ENCODE measurements at places on chromosomes 16 and 17.

DNA sequence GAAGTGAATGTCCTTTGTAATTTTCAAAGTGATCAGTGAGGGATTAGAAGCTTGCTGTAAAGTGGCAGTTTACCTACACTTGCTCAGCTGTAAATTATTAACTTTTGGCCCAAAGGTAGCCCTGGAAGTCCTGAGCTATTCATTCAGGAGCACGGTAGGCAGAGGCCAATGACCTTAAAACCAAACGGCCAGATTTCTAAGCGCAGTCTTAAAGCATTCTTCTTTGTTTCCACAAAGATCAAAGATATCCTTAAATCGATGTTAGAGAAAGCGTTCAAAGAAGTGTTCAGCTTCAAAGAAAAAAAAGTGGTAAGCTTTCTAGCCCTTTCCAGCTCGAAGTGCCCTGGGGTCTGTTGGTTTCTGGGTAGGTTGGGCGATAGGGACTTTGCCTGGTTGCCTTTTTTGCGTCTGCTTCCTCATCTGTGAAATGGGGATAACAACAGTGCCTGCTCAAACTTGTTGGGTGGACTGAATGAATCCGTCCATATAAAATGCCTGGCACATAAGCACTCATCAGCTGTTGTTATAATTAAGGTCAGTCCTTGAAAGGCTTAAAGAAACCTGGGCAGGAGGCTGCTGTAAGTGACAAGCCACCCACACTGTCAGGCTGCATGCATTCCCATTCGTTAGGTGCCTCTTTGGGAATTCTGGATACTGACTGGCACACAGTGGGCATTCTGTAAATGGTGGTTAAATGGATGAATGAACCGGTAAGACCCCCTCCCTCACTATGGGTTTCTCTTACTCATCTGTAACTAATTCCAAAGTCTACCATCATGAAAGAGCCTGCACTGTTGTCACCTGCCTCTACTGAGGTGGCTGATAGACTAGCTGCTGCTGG lies 113.2 kb downstream of the PRKCA start:
- DNase-seq = no peak

- DNase-seq = no peak
Measured at GRCh38 chr16:85034591-85035433, 7.2 kb downstream of the KIAA0513 start.

DNA sequence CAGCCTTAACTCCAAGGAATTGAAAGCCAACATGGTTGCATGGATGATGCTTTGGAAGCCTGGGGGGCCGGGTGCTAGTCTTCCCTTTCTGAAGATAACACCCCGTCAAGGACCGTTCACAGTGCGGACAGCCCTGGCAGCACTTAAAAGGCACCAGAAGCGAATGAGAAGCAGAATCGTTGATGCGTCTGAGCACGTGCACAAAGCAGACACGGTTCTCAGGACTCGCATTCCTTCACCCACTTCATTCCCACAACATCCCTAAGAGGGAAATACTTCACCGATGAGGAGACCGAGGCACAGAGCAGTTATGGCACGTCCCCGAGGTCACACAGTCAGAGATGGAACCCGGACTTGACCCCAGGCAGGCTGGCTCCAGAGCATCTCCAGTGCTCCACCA lies 14.2 kb downstream of the TRPV1 start:
- no peak for DNase-seq

DNA sequence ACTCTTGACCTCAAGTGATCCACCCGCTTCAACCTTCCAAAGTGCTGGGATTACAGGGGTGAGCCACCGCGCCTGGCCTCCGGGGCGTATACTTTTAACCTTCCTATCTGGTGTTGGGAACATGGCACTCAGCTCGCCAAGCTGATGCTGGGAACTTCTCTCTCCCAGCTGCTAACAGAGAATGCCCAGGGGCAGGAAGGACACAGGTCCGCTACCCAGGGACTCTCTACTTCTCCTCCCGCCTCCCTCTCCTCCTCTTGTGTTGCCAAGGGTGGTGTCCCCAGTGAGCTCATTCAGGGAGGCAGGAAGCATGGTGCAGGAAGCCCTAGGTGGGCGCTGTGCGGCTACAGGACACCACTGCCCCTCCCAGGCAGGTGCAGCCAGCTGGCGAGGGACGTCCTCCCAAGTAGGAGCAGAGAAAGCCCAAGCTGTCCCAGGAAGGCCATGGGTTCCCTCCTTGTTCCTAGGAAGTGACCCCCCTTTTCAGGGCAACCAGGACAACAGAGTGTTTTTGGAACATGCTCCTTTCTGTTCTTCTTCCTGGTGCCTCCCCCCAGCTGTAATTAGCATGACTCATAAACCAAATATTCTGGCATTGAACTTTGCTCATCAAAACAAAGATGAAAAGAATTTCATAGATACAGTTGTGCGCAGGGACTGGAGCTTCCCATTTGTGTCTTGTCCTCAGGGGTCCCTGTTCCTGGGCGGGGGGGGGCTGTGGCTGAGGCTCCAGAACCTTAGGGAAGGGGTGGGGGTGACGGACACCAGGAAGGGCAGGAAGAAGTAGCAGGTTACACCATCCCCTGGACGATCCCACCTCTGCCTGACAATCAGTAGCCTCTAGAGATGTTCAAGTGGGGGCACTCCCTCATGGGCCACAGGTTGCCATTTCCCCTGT lies 2.7 kb downstream of the C1QTNF1 start:
- DNase-seq = no peak

GRCh38 chr17:57226793-57227192 lies 29.5 kb upstream of the MSI2 start:
- DNase-seq = no peak

DNA sequence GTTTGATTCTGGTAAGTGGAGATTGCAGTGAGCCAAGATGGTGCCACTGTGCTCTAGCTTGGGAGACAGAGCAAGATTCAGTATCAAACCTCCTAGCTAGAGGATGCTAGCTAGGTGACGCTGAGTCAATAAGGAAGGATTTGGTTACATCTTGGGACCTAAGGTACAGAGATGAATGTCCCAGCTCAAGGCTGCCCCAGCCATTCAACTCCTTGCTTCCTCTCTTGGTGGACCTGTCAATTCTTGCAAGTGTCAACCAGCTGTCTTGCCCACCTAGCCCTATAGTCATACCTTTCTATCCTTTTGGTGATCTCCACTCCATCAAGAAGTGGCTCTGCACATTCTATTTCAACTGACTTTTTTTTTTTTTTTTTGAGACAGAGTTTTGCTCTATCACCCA lies 1.4 kb upstream of the MILR1 start:
- DNase-seq = no peak

GRCh38 chr16:53034306-53034705 lies 18.4 kb downstream of the CHD9NB start:
- no peak for DNase-seq

- no peak for DNase-seq
Measured at GRCh38 chr17:50770346-50770745, 3.0 kb upstream of the ANKRD40CL start.

DNA sequence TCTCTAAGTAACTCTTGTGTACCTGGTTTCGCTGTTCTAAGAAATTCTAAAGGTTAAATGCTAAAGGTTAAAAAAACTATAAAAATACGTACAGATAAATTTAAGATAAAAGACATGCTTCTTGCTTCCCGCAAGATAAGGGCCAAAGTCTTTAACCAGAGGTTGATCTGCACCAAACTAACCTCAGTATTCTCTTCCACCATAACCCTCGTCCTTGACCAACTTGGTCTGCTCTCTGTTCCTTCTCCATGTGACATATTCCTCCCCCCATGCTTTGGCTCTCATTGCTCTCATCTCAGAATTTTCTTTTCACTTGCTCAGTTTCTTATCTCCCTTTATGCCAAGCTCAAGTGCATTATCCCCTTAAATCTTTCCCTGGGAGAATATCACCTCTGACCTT lies 330.5 kb upstream of the ZFHX3 start:
- DNase-seq = no peak

All from T-helper 1 cell (primary cell).